NCI-H510A (cell line): ENCODE measurements at places on chromosomes 5 and 9.

DNA sequence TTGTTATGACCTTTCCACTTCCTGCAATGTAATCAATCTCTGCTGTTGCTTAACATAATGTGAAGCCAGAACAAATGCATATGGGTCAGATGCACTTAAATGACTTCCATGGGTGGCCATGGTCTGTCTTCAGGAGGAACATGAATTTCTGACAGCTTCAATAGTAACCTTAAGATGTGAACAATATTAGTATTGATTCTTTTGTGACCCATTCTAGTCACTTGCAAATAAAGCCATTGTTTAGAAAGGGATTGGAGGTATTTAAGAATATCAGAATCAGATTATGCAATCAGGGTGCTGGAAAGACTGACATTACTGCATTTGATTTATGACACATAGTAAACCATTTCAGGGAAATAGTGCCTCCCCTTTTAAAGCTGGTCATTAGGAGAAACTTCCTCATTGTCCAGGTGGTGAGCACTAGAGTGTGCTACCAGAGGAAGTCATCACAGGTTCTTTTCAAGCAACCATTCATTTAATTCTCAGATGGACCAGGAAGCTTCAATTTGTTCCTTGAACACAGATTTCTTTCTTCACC, 32.1 kb downstream of the GRIN3A start:
- no peak for DNase-seq

GRCh38 chr9:129606161-129607026, 14.5 kb downstream of the C9orf50 start:
- no peak for DNase-seq

GRCh38 chr5:41808294-41808693, 61.9 kb downstream of the OXCT1 start:
- no peak for DNase-seq

DNA sequence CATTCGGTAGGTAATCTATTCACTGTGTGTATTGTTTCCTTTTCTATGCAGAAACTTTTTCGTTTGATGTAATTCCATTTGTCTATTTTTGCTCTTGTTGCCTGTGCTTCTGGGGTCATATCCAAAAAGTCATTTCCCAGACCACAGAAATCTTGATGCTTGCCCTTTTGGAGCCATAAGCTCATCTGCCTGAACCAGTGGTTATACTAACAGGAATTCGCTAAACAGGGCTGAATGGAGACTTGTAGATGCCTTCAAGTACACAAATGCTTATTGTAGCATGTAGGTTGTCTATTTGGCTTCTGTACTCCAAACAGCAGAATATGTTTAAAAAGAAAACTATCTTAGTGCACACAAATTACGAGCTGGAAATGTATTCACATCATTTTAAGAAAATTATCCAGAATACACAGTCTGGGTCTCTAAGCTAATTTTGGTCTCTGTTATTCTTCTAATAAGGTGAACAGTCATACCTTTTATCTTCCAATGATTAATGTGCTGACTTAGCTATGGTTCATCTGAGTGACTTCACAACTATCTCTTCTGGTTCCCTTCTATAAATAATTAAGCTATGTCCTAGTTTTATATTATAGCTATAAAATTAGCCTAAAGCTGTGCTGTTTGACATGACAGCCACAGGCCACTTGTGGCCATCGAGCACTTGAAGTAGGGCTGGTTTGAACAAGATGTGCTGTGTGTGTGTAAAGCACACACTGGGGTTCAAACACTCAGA, 87.6 kb downstream of the DAPK1 start:
- no peak for DNase-seq

GRCh38 chr5:151923866-151924476, 680 bp downstream of the GLRA1 start:
- DNase-seq: peak; percentile 4

DNA sequence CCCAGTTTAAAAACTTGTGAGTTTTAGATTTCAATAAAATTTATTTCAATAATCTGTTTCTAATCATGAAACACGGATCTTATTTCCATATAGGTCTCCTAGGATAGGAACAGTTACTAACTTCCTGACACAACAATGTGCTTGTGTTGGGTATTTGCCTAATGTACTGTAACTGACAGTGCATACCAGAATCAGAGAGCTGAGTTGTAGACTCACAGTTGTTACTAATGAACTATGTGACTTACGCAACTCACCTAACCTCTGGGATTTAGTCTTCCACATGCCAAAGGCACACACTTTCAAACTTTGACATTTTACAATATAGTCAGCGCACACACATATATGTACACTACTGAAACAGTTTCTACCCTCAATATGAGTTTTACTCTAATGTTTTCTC, 77.7 kb downstream of the HOMER1 start:
- no peak for DNase-seq

DNA sequence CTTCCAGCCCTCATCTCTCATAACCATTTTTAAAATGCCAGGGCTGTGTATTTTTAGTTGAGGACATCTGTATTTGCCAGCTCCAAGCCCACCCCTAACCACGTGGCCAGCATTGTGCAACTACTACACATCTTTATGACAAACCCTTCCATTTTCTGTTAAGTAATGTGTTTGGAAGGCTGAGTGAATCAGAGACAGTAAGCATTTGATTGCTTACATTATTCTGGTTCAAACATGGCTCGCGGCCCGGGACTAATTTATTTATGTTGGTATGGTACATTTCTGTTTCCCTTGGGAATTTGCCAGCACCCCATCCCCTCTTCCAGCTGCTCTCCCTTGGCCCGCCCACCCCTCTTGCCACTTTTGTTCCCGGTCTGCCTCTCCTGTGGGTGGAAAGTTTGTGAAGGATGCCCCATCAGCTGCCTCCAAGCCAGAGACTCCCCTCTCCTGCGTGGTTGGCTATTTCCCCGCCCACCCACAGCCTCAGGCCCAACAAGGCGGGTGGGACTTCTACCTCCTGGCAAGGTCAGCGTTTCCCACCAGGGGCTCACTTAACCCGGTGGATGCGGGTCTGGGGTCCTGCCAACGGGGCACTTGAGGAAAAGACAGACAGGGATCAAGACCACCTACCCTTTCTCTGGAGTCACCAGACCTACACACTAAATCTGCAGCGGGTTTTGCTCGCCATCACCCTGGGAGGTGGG, 162.2 kb downstream of the HSD17B3 start:
- no peak for DNase-seq

GRCh38 chr9:111728143-111728542, 66.6 kb downstream of the SHOC1 start:
- no peak for DNase-seq

- no peak for DNase-seq
Observed at GRCh38 chr9:72173080-72173479, 23.8 kb downstream of the GDA start.

DNA sequence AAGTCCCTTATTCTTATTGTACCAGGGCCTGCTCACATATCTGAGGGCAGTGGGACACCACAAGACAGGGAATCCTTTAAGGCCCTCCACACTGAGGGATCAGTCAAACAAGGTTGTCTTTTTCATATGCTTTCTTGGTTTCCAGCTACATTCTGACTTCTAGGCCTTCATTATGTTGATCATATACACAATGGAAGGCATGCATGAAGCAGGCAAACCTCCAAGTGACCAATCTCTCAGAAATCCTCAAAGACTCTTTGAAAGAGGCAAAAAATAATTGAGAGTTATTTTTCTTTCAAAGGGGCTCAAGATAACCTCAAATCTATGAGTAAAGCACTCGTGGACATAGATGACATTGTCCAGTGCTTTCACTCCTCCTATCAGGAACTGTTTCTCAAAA, 1195.9 kb upstream of the ACO1 start:
- DNase-seq: no peak

DNA sequence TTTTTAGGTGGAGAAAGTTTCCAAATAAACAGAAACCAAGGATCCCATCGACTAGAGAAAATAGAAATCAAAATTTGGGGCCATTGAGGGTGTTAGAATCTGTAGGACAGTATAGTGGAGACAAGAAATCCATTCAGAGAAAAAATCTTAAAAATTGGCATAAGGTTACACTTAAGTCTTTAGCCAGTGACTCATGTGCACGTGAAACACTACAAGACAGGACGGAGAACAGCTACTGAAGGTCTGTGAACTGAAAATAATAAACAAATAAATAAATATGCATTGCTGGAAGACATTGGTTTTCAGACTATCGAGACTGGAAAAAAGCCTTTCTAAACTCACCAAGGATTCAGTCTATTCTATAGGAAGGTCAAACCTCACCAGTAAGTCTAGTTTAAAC, 1955.5 kb downstream of the MAT2B start:
- no peak for DNase-seq

DNA sequence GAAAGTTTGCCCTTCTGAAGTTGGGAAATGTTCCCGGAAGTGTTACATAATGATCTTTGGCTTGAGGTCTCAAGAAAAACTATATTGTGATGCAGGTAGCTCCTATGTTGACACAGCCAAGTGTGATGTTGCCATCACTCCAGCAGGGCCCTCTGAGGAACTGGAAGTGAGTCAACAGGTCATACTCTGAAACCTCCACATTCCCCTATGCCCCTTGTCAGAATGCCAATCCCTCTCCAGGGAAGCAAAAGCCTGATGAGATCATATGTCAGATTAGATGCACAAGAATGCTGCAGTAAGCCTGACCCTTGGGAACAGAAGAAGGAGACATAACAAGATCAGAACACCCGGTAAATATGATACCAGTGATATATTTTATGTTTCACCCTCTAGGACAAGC, 66.8 kb upstream of the ITGA2 start:
- no peak for DNase-seq

DNA sequence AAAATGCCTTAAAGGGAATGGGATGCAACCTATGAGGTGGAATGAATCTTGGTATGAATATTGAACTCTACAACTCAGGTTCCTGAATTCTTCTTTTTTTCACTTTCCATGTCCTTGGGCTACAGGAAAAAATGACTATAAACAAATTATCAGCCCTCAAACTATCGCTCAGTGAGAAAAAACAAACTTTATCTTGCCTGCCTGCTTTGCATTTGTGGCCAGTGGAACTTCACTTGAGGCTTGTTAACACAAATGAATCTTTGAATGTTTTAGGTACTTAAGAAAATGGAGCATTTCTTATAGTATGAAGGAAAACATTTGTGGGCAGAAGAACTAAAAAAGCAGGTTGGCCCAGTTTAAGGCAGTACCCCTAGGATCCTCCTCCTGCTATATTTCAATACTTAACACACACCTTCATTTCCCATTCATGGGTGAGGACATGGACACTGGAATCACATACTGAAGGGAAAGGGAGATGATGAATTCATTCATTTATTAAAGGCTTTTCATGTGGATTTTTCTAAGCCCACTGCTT, 34.1 kb downstream of the ELOVL7 start:
- DNase-seq: no peak
